Lung (tissue), 17 donors: ENCODE measurements at places on chromosomes 3 and 15. TPM values are rescaled to one million over a fixed set of nuclear protein-coding genes. Genes with fewer than 3 reads are reported as not detected.

DNA sequence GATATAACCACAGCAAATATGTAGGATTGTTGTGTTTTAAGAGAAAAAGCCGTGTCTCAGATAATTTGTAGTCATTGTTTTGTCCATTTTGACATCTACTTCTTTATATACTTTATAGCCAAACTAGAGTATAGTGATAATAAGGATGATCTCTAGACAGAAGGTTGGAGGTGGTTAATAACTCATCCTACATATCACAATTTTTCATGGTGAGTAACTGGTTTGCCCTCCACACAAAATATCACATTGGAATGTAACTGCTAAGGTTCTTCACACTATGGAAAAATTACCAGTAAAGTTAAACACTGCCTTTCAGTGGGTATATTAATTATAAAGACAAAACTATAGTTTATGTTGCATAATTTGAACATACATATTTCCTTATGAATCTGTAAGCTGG is 380.7 kb downstream of the LPP start:
- no peak for DNase-seq

The SLC6A20 gene
- total RNA-seq: 0.28 TPM

The CCR3 gene
- 0.88 TPM for total RNA-seq

The CKMT1A gene
- 6.8 TPM for total RNA-seq

- DNase-seq: no peak
These were observed 387.9 kb downstream of the RBMS3 start for GRCh38 chr3:29668728-29669127.
